Activated CD4-positive, alpha-beta T cell treated with anti-CD3 and anti-CD28 coated beads, Interleukin-2, amount 50 U/mL, for 16 hours (primary cell): ENCODE measurements at places on chromosomes 2 and 18.

DNA sequence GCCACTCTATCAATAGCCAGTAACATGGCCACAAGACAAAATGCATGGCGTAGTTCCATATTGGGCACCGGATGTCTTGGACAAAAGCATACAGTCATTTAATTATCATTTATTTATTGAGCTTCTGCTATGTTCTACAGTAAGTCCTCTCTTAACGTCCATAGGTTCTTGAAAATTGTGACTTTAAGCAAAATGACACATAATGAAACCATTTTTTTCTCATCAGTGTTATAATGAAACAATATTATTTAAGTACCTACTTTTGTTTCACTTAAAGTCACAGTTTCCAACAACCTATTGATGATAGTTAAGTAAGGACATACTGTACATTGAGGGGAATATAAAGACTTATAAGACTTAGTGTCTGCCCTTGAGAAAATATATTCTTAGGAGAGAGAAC is 84.9 kb downstream of the XRCC5 start:
- DNase-seq = peak; percentile 71

- no peak for DNase-seq
These were observed 197 bp downstream of the GDF7 start for GRCh38 chr2:20667151-20667530.

DNA sequence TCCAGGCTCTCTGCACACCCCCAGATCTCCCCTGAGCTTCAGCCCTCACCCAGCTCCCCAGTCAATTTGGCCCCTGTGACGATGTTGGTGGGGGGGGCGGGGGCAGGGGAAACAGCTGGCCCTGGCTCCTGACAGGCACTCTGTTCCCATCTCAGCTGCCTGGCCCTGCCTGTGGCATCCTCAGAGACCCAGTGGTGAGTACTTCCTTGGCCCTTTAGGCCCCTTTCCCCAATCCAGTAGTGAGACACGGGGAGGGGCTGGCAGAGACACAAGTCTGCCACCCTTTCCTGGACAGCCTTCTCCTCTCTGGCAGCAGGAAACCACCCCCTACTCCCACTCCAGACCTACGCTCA is 19.3 kb upstream of the C1QL2 start:
- DNase-seq = no peak

GRCh38 chr2:231604101-231604684 is 11.5 kb downstream of the TEX44 start:
- no peak for DNase-seq

- peak; percentile 77 for DNase-seq
These were observed 73.2 kb downstream of the LRRFIP1 start for GRCh38 chr2:237700512-237701032.

DNA sequence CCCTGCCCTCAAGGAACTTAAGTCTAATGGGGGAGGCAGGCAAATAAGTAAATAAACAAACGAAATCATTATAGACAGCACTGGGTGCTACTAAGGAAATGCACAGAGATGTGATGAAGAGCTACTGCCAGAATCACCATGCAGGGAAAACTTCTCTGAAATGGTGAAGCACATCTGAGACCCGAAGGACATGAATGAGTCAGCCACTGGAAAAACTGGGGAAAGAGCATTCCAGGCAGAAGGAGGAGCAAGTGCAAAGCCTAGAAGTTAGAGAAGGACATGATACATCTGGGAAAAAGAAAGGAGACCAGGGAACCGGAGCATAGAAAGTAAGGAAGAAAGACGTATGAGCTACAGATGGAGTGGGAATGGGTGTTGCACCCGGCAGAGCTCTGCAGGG is 56.8 kb downstream of the TGFA start:
- DNase-seq = no peak

DNA sequence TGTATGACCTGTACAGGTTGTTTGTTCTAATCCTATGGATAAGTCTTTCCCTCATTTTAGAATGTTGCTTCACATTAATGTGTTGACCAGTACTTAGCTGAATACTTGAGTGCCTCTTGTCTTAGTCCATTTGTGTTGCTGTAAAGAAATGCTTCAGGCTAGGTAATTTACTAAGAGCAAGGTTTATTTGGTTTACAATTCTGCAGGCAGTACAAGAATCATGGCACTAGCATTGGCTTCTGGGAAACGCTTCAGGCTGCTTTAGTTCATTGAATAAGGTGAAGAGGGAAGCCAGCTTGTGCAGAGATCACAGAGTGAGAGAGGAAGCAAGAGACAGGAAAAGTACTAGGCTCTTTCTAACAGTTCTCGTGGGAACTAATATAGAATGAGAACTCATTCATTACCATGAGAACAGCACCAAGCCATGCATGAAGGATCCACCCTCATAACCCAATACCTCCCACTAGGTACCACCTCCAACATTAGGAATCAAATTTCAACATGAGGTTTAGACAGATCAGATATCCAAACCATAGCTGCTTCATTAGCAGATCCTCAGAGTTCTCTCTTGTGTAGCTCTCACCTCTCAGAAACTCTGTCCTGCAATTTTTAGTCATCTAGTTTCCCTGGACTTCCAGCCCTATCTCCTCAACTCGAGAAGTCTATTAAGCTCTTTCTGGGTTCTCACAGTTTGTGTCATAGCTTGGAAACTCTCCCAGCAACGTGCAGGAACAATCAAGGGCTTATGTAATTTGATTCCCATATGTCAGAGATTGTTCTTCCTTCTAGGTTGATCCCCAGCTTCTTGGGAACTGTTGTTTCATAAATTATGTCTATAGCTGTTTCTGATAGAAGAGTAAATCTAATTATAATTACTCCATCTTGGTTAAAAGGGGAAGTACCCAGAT is 2082.3 kb upstream of the CELF4 start:
- no peak for DNase-seq

GRCh38 chr18:23664674-23665073 is 2.0 kb upstream of the ANKRD29 start:
- DNase-seq = no peak

GRCh38 chr2:157302492-157303099 is 23.0 kb downstream of the ERMN start:
- peak; percentile 67 for DNase-seq

- no peak for DNase-seq
These were observed 676.1 kb downstream of the RNF144A start for GRCh38 chr2:7593360-7593759.

DNA sequence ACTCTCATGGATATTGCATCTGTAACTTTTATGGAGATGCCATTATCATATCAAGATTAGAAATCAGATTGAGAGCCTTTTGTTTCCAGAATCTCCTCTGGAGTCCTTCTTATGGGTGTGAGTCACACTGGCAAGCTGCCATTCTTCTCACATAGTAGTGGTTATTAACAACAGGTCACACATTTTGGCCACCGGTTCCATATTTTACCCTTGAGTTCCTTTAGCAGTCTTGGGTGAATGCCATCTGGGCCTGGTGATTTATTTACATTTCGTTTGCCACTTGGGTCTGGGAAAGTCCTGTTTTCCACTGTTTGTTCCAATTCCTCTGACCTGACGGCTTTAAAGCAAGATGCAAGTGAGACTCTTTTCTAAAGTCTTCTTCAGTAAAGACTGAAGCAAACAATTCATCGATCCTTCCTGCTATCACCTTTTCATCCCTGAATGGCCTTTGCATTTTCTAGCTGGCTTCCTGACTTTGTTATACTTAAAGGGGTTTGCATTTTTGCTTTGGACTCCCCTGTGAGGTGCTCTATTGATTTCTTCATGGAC is 80.5 kb upstream of the CAVIN2 start:
- no peak for DNase-seq

DNA sequence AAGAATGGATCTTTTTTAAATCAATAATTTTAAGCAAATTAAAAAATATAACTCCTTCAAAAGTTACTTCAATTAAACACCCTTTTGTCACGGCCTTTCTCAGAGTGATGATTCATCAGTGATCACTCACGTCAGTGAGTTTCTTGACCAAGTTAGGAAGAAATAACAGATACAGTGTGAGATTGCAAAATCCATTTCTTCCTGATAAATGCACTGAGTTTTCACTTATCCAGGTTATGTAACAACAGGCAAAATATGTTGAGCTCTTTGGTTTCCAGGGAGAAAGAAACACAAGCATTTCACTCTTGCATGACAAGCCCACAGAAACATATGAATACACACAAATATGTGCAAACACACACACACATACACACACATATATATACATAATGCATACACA is 195.9 kb upstream of the CYRIA start:
- no peak for DNase-seq
